SHP77 treated with DMSO at 0.1 percent for 48 hours (cell line): ENCODE measurements at places on chromosomes 5 and 9.

GRCh38 chr9:132409828-132410528 lies at the start of gene CFAP77:
Gene CFAP77, plus strand, starts transcription at chr9:132410211. Its CDS starts 61 bp downstream, at chr9:132410272.
- DNase-seq = no peak

DNA sequence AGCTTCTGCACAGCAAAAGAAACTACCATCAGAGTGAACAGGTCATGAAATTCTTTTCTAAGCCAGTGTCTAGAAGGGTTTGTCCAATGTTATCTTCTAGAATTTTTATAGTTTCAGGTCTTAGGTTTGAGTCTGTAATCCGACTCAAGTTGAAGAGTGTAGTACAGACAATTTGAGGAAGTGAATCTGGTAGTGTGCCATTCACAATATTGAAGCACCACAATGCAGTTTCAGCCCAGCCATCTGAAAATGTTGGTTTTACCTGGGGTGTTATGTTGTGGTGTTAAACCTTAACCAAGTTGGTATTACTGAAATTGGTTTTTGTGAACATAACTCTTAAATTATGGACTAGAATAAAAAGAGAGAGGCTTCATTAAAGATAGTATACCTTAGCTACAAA lies 77.2 kb downstream of the ADAMTS16 start:
- DNase-seq = no peak

- no peak for DNase-seq
Observed at GRCh38 chr5:175589714-175590113, 68.2 kb upstream of the HRH2 start.

DNA sequence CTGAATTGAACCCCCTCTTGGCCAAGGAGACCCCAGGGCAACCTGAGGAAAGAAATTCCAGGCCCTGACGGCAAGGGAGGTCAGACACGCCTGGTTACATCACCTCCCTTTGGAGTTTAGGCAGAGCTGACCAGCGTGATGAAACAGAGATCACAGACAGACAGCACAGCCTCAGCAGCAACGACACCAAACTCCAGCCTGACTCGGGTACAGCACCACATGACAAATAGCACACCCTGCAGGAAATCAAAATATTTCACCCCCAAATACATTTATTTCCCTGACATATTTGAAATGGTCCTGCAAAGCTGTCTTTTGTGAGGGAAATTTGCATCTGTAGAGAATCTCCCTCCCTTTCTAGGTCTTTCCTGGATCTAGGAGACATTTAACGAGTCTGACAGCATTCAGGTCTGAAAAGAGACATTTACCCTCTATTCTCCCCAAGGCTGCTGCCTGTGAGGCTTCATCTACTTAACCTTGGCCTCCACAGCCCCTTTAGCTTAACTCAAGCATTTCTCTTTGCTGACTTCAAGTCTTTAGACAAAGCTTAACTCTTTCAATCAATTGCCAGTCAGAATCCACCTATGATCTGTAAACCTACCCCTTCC lies 2.6 kb downstream of the QSOX2 start:
- DNase-seq = no peak

- DNase-seq = no peak
Observed at GRCh38 chr5:61200582-61201155, 38.4 kb upstream of the SMIM15 start.

GRCh38 chr9:16063241-16063591 lies 510.4 kb downstream of the CCDC171 start:
- no peak for DNase-seq

GRCh38 chr5:9865574-9865973 lies 235.4 kb upstream of the TAS2R1 start:
- DNase-seq = no peak

DNA sequence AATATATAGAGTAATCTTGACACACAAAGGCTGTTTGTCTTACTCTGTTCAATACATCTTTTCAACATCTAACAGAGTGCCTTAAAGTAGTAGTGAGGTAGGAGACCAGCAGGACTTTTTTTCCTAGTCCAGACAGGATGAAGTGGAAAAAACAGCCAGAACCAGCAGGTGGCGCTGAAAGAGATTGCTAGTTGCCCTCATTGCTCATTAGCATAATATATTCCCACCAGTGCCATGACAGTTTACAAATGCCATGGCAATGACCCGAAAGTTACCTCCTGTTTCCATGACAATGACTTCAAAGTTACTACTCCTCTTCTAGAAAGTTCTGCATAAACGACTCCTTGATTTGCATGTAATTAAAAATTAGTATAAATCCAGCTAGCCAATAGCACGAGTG lies 387.4 kb downstream of the ACTL7B start:
- DNase-seq = no peak

GRCh38 chr5:34494111-34494755 lies 161.9 kb upstream of the RAI14 start:
- DNase-seq = no peak

- DNase-seq = no peak
Observed at GRCh38 chr5:82917584-82917983, 159.6 kb downstream of the TMEM167A start.

DNA sequence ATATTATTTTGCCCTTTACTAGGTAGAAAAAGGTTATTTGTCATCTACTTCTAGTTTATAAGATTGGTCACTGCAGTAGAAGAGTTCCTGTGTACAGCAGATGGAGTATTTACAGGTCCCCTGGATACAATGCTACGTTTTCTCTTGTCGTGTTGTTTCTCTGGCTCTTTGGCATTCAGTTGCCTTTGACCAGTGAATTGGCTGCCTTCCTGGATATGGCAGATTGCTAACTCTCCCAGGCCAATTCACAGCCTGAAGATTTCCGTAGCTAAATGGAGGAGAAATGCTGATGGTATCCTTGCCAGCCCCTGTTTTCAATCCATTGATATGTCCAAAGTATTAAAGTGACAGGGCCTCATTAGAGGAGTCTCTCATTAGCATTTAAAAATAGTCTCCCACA lies 32.5 kb upstream of the GNAQ start:
- DNase-seq = no peak

DNA sequence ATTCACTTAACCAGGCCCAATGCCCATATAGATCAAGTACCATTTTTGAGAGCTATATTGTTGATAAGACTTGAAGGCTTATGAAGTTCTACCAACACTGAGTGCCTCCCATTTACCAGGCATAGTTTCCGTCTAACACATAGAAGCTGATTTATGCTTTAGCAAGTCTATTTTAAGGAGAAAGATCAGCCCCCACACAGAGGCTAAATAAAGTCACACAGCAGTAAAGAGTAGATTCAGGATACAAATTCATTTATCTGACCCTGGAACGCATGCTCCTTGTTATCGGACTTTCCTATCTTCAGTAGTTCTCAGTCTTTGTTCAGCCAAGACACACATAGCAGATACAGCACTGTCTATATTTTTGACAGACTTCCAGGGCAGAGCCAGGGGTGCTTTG lies 34.2 kb downstream of the DMGDH start:
- DNase-seq = no peak

DNA sequence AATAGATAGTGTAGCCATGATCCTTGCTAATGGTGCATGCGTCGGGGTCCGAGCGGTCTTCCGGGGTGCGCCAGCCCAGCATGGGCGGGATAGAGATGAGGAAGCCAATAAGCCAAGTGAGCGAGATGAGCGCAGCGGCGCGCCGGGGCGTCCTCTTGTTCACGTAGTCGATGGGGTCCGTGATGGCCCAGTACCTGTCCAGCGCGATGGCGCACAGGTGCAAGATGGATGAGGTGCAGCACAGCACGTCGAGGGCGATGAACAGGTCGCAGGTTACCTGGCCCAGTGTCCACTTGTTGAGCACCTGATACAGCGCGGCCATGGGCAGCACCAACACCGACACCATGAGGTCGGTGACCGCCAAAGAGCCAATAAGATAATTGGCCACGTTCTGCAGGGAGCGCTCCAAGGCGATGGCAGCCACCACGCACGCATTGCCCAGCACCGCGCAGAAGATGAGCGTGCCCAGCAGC lies 1.1 kb downstream of the HTR1A start:
- no peak for DNase-seq

- peak; percentile 83 for DNase-seq
Observed at GRCh38 chr9:76717176-76717575, 47.1 kb upstream of the PCA3 start.

DNA sequence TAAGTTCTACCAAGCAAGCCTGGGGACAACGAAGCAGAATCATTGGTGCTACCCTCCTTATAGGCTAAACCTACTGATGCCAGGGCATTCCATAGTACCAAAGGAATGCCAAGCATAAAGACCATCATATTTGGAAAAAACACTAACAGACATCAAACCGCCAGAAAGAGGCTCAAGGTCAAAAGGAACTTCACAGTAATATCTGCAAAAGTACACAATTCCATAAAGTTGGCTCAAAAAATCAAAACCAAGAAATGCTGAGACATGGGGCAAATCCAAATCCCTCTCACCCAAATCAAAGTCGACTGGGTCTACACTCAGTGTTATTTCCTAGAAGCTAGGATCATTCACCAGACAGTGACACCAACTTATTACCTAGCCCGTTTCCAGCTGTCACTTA lies 3.4 kb downstream of the VCP start:
- no peak for DNase-seq

DNA sequence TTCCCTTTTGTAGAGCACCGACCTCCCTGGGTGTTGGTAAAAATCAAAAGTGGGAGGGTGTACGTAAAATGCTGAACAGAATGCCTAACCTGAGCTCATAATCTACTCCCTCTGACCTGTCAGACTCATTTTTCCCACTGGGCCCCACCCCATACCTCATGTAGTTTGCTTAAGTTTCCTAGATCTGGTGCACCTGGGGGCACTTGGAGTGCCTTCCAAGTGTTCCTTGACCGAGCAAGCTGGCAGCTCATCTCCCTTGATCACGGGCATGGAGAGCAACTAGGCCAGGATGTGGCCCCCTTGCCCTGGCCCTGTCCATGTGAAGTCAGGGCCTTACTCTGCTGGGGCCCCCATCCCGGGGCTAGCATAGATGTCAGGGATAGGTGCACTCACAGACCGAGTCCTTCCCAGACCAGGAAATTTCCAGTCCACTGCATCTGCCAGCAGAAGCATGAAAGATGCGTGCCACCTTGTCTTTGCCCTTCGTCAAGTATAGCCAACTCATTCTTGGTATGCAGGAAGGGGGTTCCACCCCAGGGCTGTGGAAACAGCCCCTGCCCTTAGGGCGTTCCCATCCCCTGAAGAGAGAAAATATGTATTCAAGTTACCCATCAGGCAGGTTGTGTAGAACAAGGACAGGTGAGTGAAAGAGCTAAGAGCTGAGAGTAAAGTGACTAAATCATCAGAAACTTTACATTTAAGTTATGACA lies 41.9 kb downstream of the SLC22A5 start:
- no peak for DNase-seq

GRCh38 chr5:59346514-59346913 lies 547.0 kb downstream of the PDE4D start:
- no peak for DNase-seq

GRCh38 chr5:157516626-157517325 lies 56.8 kb downstream of the NIPAL4 start:
- no peak for DNase-seq

DNA sequence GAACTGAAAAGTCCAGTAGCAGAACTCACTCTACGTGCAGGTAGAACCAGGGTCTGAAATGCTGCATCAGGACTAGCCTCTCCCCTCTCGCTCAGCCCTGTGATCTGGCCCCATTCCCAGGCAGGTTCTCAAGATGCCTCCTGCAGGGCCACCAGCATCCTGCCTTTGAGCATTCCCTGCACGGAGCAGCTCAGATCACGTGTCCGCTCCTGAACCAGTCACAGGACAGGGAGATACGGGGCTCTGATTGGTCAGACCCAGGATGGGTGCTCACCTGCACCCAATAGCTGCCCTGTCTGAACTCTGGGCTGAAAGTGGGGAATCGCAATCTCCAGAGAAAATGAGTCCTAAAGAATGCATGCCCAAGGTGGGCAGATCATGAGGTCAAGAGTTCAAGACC lies 50.8 kb downstream of the NEURL1B start:
- no peak for DNase-seq

- DNase-seq = no peak
Observed at GRCh38 chr5:179839328-179840256, 18.9 kb downstream of the SQSTM1 start.

DNA sequence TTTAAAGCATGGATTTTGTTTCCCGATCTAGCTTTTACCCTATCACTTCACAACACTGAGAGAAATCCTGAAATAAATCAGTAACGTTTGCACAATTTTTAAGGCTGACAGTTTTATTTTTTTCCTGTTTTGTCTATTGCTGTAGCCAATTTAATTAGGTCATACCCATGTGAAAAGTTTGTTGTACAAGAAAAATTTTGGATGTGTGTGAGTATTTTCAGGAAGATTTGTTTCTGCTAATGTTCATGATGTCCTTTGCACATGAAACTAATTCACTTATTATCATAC lies 237.8 kb downstream of the ARRDC3 start:
- DNase-seq = no peak

GRCh38 chr9:79149585-79149984 lies 422.2 kb upstream of the TLE4 start:
- no peak for DNase-seq

DNA sequence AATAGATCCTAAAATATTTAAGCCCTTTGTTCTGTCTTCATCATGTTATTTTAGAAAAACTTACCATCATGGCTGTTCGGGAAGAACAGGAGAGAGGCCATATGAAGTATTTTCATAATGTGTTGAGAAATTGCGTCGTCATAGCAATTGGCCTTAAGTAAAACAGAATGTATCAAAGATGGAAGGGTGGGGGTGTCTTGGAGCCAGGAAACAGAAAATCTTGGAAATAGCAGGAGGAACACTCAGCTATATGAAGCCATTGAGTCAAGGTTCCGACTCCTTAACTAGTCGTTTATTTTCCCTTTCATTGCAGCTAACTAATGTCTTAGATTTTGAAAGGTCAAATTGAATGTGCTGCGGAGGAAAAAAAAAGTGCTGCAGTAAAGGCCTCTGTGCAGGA lies 1.3 kb downstream of the SPTAN1 start:
- no peak for DNase-seq

DNA sequence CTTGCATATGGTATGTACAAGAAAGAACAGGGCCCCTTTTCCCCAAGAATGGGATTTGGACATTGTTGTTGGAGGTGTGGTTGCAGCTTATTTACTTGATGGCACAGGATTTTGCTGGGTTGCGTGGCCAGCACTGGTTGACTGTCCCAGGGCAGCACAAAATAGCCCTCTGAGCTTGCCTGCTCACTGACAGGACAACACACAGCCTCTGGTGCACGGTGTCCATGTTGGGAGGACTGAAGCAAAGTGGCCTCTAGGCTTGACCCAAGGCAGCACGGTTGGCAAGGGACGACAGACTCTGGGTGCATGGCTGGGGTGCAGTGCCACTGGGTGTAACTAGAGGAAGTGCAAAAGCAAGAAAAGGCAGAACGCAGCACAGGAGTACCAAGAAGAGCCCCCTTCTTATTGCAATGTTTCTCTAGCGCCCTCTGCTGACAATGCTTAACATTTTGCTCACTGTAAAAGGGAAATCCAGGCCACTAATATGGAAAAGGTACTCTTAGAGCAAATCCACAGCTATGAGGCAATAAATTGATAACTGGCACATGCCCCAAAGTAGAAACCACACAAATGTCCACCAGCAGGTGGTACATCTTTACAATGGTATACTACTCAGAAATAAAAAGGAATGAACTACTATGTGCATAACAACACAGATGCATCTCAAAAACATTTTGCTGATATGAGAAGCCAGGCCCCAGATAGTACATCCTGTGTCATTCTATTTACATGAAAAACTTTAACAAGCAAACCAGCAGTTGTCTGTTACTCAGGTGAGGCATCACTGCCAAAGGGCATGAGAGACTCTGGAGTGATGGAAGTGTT lies 47.4 kb upstream of the BARX1 start:
- DNase-seq = peak; percentile 55

- no peak for DNase-seq
Observed at GRCh38 chr5:115751176-115751575, 65.3 kb downstream of the CDO1 start.

GRCh38 chr9:134777153-134777552 lies 103.5 kb upstream of the FCN2 start:
- no peak for DNase-seq

GRCh38 chr5:17190242-17190778 lies 27.1 kb upstream of the BASP1 start:
- DNase-seq = peak; percentile 29
